Epithelial cell of proximal tubule (primary cell): ENCODE measurements at places on chromosomes 1 and 21. TPM values are rescaled to one million over a fixed set of nuclear protein-coding genes. Genes with fewer than 3 reads are reported as not detected.
A peak's percentile ranks its signal among the peaks of the same experiment; 100 is the strongest.

DNA sequence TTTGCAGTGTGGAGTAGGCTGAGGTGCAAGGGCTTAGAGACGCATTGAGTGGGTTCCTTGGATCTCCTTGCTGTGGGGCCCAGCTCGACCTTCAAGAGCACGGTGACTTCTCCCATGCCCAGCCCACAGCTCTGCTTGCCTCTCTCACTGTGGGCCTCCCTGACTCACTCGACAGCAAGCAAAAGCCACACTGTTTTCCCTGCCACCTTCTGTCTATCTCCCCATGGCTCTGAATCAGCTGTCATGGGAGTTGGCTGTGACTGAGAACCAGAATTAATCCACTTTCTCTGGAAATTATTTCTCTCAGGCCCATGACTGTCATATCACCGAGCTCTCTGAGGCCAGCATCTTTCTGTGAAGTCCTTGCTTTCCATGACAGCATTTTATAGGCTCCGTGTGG lies 140.7 kb downstream of the NOS1AP start:
- no peak for DNase-seq

- peak; percentile 29 for DNase-seq
These were observed 167.2 kb downstream of the CYYR1 start for GRCh38 chr21:26405735-26406361.

WDR64 gene
- total RNA-seq, result not detected in 2 replicates

DNA sequence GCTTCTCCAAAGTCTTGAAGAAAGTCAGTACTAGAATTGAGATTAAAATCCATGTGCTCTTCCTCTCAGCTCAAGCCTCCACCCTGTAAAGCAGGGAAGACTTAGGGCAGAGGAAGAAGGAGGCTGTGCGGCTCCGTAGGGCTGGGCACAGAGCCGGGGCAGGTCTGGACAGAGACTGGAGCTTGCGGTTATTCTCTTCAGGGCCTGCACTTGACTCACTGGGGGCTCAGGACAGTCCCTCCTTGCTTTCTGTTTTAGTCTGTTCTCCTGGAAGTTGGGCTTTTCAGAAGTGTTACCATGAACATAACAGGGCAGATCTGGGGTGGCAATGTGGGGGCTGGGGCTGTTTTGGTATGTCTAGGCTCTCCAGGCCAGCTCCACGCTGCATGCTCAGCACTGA lies 21.6 kb upstream of the TRABD2B start:
- DNase-seq, result no peak

TBX19 gene
- 0.29 and 1.3 TPM in 2 replicates for total RNA-seq

DNA sequence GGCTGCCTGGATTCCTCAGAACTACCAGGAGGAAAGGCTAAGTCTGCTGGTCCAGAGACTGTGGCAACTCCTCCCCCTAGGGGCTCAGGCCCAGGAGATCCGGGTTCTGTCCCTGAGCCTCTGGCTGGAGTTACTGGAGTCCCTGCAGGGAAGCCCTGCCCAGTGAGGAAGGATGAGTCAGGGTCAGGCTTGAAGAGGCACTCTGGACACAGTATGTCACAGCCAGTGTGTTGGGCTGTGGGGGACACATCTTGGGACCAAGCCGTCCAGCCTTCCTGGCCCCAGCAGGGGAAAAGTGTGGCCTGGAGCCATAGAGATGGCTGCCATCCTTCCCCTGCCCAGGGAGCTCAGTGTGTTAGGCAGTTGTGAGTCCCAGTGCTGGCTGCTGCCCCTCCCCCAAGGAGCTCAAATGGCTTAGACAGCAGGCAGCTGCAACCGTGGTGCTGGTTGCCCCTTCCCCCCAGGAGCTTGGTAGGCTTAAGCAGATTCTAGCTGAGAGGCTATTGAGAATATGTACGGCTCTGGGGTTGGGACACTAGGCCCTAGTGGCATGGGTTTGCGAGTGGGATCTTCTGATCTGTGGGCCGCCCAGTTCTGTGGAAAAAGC lies 28.2 kb upstream of the RABGAP1L start:
- DNase-seq, result no peak

CFHR4 gene
- not detected in 2 replicates for total RNA-seq

ATP1A2 gene
- total RNA-seq, result not detected in 2 replicates

DNA sequence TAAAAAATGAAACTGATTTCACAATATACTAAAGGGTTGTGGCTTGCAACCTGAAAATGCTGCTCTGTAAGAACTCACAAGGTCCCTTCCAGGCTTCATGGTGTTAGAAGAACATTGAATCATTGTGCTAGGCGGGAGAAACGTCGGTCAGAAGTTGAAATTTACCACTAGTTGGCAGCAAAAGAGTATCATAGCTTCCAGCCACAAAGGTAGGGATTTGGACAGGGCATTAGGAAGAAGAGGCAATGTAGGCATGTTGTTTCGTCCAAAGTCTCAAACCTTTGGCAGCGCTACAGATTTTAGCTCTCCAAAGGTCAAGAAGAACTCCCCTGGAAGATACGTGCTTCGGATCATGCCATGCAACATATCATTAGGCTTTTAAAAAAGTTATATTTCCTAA lies 62.5 kb upstream of the ZP4 start:
- DNase-seq, result no peak

- no peak for DNase-seq
These were observed 18.2 kb downstream of the STUM start for GRCh38 chr1:226566760-226567159.

CYP4Z1 gene
- not detected in 2 replicates for total RNA-seq

DNA sequence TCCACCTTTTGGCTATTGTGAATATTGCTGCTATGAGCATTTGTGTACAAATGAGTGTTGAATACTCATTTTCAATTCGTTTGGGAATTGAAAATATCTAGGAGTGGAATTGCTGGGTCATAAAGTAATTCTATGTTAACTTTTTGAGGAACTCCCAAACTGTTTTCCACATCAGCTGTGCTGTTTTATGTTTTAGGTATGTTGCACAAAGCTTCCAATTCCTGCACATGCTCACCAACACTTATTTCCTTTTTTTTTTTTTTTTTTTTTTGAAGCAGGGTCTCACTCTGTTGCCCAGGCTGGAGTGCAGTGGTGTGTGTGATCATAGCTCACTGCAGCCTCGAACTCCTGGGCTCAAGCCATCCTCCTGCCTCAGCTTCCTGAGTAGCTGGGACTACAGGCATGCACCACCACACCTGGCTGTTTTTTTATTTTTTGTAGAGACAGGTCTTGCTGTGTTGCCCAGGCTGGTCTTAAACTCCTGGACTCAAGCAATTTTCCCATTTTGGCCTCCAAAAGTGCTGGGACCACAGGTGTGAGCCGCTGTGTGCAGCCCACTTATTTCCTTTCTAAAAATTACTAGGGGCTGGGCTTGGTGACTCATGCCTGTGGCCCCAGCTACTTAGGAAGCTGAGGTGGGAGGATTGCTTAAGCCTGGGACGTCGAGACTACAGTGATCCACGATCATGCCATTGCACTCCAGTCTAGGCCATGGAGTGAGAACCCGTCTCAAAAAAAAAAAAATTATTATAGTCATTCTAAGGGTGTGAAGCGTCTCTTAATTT lies 33.4 kb downstream of the TMCC2 start:
- DNase-seq, result no peak

DNA sequence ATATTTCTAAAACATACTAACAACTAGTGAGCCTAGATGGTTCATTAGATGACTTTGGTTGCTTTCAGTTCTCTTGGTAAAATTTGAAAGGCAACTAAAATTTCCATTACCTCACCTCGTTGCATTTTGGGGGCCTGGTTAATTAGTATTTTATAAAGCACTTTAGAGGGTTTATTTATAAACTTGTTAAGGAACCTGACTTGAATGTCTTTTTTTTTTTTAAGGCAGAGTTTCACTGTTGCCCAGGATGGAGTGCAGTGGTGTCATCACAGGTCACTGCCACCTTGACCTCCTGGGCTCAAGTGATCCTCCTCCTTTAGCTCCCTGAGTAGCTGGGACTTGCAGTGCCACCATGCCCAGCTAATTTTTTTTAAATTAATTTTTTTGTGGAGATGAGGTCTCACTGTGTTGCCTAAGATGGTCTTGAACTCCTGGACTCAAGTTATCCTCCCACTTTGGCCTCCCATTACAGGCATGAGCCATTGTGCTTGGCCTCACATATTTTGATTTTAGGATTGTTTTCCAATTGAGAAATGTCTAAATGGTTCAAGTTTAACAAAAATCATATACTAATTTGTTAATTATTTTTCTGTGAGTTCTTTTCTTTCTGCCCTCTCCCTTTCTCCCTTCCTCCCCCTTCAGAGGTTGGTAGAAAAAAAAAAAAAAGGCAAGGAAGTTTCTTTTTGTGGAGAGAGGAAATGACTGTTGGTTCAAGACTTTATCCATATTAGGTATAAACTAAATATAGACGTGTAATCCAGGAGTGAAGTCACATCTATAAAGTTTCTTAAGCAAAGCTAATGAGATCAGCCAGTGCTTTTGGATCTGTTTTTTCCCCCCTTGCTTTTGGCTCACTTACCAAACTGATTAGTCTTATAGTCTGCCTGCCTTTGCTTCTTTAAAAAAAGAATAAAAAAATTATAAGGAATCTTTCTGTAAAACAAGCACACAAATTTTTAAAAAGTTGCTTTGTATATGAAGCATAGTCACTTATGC lies 24.7 kb downstream of the CLIC4 start:
- DNase-seq, result peak; percentile 89

DNA sequence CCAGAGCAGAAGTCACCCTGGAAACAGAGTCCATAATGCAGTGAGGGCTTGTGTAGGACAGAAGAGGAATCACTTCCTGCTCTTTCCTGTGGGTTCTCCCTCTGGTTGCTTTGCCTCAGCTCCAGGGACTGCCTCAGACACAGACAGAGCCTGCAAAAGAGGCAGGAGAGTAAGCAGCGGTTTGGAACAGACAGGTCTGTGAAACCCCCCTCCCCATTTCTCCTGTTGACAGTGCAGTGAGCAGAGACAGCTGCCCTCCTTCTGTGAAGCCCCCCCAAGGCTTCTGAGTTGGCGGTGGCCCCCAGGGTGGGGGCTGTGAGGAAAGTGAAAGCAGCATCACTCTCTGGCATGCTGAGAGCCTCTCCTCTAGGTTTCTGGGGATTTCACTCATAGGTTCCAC lies 53.0 kb downstream of the MAB21L3 start:
- DNase-seq, result no peak
